Upper lobe of right lung (tissue), 1 donor: ENCODE measurements at places on chromosomes 1 and 21. TPM values are rescaled to one million over a fixed set of nuclear protein-coding genes. Genes with fewer than 3 reads are reported as not detected.

TMEM52 gene
- total RNA-seq = 1.5 TPM

MAN1C1 gene
- 19.7 TPM for total RNA-seq

EFNA1 gene
- 178 TPM for total RNA-seq

GRCh38 chr1:23395154-23395724 is 25.6 kb upstream of the ZNF436 start:
- DNase-seq = no peak

OR10J1 gene
- not detected for total RNA-seq

PDPN gene
- total RNA-seq = 47.0 TPM
